ENCODE measurements at places on chromosomes 3 and 15.

- DNase-seq = no peak
Observed at GRCh38 chr15:42457445-42458442, 33.2 kb downstream of the ZNF106 start.

DNA sequence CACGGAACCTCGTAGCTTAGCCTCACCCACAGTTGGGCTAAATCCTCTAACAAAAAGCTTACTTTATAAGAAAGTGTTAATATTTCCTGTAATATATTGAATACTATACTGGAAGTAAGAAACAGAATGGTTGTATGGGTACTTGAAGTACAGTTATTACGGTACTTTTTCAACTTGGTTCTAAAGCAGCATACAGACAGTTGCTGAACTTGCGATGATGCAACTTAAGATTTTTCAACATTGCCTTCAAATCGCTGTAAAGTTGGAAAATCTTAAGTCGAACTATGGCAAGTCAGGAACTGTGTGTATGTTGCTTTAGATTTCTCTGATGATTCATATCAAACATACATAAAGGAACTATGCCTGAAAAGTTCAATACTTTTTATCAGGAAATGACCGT lies 204.4 kb upstream of the C2CD4B start:
- no peak for DNase-seq

- peak; percentile 31 for DNase-seq
Observed at GRCh38 chr3:194130807-194131589, 5.0 kb upstream of the HES1 start.

DNA sequence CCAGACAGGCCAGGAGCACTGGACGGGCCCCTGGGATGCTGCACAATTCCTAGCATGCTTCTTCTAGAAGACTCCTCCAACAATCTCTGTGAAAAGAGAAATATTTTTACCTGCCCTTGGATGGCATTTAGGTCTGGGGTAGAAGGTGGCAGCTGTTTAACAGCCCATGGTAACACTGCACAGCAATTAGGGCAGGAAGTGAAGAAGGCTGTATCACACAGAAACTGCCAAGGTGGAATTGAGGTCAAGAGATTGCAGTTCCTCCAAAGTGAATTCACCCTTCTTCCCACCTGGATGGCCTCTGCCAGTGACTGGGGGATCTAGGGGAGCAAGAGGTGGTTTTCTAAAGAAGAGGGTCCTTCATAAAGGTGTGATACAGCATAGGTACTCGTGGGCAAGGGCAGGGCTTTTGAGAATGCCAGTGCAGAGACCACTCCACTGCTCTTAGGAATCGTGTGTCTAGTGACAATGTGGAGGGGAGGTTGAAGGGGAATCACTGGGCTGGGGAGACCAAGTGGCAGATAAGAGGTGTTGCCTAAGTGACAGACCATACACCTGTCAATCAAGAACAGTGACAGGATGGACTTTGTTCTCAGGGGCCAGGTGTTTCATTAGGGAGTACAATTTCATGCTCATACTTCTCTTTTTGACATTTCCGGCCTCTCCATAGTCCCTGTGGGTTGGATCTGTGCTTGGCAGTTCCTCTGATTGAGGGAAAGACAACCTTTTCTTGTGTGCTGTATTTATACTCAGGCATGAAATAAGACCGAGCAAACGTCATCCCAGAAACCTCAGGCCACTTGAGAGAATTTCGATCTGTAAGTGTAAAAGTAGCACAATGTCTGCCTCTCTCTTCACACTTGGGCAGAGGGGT lies 83.5 kb upstream of the BCL6 start:
- no peak for DNase-seq

- no peak for DNase-seq
Observed at GRCh38 chr3:63124090-63124489, 154.0 kb upstream of the SYNPR start.
